Activated CD4-positive, alpha-beta memory T cell treated with anti-CD3 and anti-CD28 coated beads for 36 hours (primary cell): ENCODE measurements at places on chromosomes 11 and 22.

- DNase-seq = no peak
These were observed 40.9 kb downstream of the ATG13 start for GRCh38 chr11:46658259-46658658.

DNA sequence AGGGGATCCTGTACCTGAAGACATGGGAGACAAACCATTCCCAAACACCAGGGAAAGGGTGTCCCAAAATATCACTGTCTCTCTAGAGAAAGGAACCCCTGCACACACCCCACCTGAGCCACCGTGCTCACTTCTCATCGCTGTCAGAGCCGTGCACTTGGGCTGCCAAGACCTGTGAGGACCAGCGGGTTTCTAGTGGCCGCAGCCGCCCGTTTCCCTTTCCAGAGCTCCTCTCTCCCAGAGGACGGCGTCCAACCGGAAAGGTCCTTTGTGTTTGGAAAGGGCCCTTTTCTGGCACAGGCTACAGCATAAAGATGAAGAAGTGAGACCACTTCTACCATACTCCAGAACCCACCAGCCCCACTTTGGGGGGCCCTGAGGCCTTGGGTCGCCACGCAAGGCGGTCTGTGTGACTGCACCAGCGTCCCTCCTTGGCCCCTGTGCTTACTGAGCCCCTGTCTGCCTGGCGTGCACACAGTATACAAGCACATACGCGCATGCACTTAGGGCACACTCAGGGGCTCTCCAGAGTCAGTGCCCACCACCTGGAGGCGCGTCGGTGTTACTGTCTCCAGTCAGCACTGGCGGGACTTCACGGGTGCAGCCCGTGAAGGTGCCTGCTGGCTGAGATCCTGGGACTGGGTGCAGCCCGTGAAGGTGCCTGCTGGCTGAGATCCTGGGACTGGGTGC lies 381.8 kb downstream of the TBC1D22A start:
- no peak for DNase-seq

DNA sequence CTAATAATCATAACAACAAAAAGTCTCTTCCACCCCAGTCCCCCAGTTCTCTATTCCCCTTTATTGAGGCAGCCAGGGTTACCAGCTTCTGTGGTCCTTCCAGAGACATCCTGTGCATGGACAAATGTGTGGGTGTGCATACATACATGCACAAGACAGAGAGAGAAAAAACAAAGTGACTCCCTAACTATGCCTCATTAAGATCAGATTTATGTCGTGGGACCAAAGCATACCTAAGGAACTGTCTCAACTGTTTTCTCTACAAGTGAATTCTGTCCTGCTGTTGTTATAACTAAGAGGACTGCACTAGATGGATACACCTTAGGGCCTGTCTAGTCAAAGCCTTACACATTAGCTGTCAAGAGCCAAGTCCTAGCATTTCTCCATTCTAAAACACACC lies 106.7 kb downstream of the MRTFA start:
- no peak for DNase-seq

- DNase-seq = no peak
These were observed 1.5 kb downstream of the SHANK3 start for GRCh38 chr22:50674130-50674500.

DNA sequence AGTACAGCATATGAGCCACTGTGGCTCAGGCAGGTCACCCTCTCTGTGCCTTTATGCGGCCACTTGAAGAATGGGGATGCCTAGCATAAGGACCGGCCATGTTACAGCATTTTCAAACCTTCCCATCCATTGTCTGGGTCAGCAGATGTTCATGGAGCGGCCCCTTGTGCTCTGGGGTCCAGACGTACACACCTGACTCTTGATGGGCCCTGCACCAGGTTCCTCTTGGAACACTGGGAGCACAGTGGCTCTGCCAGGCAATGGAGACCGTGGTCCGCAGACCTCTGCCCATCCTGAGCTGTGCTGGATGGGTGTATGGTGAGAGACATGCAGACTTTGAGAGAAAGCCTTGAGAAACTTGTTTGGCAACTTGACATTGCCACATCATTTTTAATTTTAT lies 9.8 kb downstream of the PRDM11 start:
- no peak for DNase-seq

- no peak for DNase-seq
These were observed 98.0 kb downstream of the SLC36A4 start for GRCh38 chr11:93099806-93100205.

- no peak for DNase-seq
These were observed 166.8 kb downstream of the MYO18B start for GRCh38 chr22:25908755-25909154.

DNA sequence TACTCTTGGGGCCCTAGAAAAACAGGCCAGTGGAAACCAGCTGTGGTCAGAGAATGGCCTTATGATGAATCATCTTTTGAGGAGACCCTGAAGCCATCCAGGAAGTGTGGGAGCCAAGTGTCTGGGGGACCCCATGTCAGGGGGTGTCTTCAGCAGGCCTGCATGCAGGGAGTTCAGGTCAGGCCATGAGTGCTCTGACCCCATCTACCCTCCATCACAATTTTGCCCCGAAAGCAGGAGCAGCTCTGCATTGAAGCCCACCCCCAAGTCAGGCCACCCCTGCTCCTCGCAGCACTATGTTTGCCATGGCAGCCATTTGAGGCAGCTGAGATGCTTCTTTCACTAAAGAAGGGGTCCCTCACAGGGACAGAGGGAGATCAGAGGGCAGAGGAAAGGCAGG lies 41.3 kb downstream of the CHST1 start:
- no peak for DNase-seq

GRCh38 chr11:64031001-64031400 lies 4.7 kb upstream of the FLRT1 start:
- no peak for DNase-seq

GRCh38 chr11:118927554-118928100 lies 1.9 kb upstream of the BCL9L start:
- DNase-seq = no peak

DNA sequence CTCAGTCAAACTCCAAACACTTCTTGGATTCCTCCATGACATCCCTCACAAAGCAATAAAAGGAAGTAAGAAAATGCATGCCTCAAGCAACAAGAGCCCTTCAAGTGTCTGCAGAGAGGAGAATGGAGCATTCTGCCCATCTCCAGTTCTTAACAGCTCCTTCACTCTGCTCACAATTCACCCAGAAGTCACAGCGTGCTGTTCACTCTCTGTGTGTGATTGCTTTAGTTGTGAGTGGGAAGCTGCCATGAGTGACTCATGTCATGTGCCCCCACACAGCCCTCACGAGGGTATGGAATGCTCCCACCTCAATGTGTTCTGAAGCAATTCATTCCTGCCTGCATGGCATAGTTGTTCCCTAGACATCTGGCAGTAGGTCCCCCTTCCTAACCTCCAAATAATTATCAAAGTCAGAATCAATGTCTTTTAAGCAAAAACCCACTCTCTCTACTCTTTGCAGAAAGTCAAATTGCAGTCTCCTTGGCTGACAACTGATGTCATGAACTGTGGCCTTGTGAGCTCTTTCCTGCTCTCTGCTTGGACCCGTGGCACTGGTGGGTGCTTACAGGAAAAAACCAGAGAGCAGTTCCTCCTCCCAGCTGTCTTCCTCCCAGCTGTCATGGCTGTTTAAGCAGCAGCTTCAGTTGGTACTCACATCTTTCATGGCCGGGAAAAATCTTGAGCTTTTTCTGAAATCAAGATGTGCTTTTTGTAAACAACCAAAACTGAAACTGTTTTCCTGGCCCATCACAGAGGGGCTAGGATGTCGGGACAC lies 112.1 kb upstream of the SPON1 start:
- DNase-seq = no peak

GRCh38 chr11:117281159-117281558 lies 10.0 kb upstream of the BACE1-AS start:
- DNase-seq = no peak

DNA sequence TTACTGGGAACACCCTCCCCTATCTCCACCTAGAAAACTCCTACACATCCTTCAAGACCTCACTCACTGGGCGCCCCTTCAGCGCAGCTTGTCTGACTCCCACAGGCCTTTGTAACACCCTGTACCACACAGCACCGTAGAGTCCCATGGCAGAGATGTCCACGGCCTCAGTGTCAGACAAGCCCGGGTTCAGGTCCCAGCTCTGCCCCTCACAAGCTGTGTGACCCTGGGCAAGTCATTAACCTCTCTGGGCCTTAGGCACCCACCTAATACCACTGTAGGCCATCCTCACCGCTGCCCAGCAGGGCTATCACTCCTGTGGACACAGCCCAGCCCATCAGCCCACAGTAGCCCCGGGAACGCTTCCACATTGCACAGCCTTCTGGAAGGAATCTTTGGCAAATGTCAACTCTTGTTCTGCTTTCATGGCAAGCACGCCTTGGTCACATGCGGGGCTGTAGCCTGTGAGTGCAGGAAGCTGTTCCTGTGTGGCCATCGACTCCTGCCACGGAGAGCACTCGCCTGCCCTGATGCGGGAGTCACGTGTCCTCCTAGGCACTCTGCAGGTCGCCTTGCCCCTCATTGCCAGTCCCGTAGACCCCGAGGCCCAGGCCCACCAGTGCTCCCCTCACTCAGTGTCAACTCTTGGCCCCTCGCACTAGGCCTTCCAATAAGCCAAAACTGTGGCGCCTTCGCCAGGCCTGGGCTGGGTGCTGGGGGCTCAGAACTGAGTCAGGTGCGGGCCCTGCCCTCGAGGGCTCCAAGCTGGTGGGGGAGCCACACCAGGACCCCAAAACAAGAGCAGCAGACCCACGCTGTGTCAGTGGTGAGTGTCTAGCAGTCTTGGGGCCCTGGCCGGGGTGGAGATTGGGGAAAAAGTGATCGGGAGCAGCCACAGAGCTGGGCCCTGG lies 32.9 kb upstream of the RFPL3 start:
- DNase-seq = no peak

DNA sequence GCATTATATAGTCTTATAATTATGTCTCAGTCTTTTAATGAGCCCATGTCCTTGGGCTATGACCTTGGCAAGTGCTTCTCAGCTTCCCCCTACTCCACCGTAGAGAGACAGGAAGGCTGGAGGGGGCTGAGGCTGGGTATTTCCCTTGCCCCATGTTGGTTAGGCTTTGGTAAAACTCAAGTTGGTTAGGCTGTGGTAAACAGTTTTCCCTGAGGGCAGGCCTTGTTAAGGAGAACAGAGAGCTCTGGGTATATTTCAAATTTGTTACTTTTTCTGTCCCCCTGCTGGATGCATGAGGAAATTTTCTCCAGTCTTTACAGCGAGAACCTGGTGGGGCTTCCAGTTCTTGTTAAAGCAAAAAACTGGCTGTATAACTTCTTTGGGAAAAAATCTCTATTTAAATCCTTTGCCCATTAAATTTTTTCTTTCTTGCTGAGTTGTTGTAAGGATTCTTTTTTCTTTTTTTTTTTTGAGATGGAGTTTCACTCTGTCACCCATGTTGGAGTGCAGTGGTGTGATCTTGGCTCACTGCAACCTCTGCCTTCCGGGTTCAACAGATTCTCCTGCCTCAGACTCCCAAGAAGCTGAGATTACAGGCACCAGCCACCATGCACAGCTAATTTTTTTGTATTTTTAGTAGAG lies 12.2 kb upstream of the DCHS1 start:
- DNase-seq = peak; percentile 66

DNA sequence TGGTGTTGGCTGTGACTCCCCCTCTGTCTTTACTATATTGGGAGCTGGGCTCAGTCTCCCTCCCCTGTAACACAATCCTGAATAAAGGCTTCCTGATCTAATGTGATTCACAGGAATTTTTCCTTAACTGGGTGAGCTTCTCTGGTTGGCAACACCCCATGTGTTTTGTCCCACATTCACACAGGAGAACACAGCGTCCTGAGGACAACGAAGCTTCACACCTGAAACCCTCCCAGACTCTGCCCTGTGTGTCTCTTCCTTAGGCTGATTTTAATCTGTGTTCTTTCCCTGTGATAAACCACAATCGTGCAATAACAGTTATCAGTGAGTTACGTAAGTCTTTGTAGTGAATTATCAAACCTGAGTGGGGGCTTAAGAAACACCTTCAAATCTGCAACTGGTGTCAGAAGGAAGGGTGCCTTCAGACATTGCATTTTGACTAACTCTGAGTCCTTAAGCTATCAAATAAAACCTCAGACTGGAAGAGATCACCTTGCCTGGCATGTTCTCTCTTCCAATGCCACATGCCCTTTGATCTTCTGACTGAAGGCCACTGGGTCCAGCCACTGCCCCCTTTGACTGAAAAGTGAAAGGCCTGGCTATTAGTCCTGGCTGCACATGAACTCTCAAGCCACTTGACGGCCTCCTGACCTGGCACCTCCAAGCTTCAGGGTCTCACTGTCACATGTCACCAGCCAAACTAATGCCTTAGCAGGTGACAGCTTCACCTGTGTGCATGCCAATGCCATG lies 17.3 kb downstream of the APOL3 start:
- DNase-seq = no peak

DNA sequence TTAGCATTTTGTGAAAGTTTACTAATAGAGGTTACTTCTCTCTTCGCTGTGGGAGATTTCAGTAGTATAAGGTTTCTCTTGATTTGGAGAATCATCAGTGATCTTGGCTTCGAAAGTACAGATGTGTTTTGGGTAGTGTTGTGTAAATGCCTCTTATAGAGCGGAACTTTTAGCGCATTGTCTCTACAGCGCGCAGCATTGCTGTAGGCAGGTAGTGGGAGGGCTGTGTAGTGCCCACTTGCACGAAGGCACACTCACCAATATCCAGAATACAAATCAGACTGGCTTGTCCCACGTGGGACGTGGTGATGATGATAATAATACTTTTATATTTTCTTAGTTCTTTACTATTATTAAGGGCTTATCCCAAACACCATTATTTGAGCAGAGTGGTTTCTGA lies 51.4 kb downstream of the FAM83F start:
- peak; percentile 42 for DNase-seq

- no peak for DNase-seq
These were observed 160.5 kb upstream of the DDI1 start for GRCh38 chr11:103875855-103876510.

DNA sequence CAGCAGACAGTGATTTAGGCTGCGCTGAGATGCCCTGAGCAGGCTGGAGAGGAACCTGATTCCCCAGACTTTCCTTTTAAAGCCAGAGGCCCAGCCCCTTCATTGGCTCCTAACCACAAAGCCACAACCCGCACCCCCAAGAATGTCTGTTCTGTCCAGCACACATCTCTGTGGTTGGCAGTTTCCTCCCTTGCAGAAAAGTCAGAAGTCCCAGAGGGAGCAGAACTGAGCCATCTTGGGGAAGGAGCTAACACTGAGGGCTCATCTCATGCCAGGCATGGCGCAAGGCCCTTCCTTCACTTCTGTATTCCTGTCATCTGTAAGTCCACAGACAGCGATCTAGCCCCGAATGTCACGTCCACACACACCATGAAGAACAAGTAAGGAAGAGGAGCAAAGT lies 97.1 kb upstream of the SYT13 start:
- DNase-seq = peak; percentile 21

DNA sequence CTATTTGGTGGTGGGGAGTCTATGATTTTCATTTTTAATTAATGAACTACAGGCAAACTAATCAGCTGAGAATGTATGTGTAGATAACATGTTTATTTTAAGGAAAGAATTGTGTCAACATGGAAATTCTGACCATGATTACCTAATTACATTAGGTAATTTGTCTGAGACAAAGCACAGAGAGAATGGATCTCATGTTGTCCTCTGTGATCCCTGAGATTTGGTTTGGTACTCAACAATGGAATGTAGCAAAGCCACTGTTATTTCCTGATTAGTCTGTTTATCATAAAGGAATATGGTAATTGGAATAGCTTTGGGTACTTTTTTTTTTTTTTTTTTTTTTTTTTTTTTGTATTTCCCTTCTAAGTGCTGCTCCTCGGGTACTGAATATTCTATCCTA lies 718.8 kb upstream of the ARHGAP42 start:
- no peak for DNase-seq
